ENCODE measurements at places on chromosomes 2 and 18.

GRCh38 chr18:58101291-58101794 is 57.3 kb downstream of the NEDD4L start:
- DNase-seq: no peak

DNA sequence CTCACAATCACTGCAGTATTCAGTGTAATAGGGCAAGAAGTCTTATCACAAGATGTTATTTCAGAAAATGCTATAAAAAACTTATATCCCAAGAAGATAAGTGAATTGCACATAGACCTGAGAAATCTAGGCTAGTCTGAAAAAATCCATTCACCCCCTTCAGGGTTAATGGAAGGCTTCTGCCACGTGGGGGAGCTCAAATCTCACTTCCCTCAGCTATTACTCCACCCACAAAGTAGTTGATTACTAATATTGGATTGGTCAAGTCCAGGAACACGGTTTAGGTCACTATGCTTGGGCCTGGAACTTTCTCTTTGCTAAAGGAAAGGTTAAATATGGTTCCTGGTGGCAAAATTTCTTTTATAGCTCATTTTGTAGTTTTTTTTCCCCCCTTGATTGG is 51.2 kb upstream of the ADAM23 start:
- DNase-seq: no peak

- DNase-seq: no peak
Observed at GRCh38 chr2:128234613-128235012, 84.1 kb downstream of the HS6ST1 start.

DNA sequence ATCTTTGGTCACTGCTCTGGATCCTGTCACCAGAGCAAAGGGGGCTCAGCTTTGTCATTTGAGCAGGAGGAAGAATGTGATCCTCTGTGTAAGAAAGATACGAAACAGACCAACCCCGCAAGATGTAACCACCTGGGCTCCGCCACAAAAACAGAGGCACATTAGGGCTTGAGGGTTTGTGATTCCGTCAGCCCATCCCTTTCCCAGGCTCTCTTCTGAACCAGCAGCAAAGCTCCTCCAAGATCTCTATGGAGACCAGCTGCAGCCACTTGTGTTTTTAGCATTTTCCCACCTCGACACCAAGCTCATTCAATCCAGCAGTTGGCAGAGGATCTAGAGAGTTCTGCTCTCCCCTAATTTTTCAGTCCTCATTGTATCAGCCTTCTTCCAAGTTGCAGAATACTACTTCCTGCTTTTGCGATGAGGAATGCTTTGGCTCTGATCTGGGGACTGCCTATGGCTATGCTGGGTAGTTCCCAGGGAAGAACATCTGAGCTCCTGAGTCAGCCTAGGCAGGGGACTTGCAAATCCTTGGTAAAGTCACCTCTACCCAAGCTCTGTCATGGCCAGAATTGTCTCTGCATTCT is 139.6 kb upstream of the RAB12 start:
- DNase-seq: no peak

GRCh38 chr2:64950226-64951160 is 38.7 kb upstream of the SLC1A4 start:
- no peak for DNase-seq

- no peak for DNase-seq
Observed at GRCh38 chr2:157722580-157723234, 94.0 kb upstream of the ACVR1C start.

- no peak for DNase-seq
Observed at GRCh38 chr18:53701697-53702096, 522.8 kb downstream of the MBD2 start.

- no peak for DNase-seq
Observed at GRCh38 chr18:36058674-36059073, 8.7 kb downstream of the RPRD1A start.

DNA sequence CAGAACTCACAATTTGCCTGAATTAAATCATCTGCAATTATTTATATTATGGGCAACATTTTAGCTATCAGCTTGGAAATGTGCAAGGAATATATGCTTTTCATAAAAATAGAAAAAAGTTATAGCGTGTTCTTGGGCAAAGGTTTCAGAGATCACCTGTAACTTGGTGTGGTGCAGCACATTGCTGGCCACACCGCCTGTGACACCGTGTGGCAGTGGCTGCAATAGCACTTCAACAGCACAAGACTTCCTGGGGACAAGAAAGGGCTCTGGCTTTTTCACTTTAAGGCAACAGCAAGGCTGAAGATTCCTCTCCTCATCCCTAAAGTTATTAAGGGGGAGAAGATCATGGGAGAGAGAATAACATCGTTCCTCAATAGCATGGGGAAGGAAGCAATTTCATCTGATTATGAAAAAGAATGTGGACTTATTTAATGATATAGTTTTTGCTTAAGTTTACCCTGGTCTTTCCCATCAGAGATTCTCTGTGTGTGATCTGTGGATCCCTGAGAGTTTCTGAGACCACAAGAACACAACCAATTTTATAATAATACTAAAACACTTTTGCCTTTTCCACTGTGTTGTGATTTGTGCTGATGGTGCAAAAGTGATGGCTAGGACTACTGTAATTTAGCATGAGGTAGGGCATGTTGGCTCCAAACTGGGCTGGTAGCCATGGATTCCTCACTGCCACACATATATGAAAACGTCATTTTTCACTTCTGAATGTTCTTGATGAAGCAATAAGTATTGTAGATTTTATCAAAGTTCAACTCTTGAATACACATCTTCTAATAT is 15.0 kb upstream of the SERPINB3 start:
- no peak for DNase-seq

- no peak for DNase-seq
Observed at GRCh38 chr2:33482518-33482917, 6.1 kb downstream of the RASGRP3 start.

DNA sequence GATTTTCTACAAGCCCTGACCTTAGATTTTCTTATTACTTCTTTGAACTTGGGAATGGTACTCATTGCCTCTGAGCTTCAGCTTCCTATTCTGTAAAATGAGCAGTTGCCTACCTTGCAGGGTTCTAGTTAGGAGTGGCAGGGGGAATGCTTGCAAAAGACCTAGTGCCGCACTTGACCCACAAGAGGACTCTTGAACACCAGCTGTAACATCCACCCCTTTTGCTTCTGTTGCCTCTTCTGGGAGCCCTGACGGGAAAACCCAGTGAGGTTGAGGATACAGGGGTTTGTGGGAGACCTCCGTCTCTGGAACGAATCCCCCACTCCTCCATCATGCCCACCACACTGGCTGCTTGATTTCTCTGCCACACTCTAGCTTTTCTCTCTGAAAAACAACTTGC is 27.1 kb upstream of the LBH start:
- no peak for DNase-seq

DNA sequence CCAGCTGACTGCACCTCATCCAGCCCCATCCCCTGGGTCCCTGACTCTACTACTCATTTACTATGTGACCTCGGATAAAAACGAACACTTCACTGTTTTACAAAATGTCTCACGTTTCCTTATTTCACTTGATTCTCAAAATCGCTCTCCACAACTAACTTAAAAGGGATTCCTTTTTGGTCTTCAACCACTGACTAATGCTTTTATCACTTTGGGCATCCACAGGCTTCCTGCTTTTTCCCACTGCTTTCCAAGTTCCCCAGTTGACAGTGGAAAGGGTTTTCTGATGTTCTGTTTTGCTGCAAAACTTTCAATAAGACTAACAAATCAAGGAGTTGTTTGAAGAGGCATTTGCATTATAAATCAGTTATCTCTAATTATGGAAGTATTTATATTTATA is 24.1 kb downstream of the EIF2AK3 start:
- DNase-seq: no peak

- no peak for DNase-seq
Observed at GRCh38 chr2:177816766-177817165, 255.8 kb downstream of the PDE11A start.

- no peak for DNase-seq
Observed at GRCh38 chr18:34651586-34652369, 58.3 kb upstream of the DTNA start.

- no peak for DNase-seq
Observed at GRCh38 chr2:136057802-136058140, 60.2 kb downstream of the CXCR4 start.

GRCh38 chr18:48031641-48032040 is 101.2 kb upstream of the SMAD2 start:
- no peak for DNase-seq

GRCh38 chr18:41504316-41504715 is 450.7 kb upstream of the PIK3C3 start:
- DNase-seq: no peak

GRCh38 chr2:68747900-68748299 is 13.3 kb downstream of the ARHGAP25 start:
- DNase-seq: no peak

GRCh38 chr18:11064106-11064505 is 85.3 kb downstream of the PIEZO2 start:
- DNase-seq: no peak

DNA sequence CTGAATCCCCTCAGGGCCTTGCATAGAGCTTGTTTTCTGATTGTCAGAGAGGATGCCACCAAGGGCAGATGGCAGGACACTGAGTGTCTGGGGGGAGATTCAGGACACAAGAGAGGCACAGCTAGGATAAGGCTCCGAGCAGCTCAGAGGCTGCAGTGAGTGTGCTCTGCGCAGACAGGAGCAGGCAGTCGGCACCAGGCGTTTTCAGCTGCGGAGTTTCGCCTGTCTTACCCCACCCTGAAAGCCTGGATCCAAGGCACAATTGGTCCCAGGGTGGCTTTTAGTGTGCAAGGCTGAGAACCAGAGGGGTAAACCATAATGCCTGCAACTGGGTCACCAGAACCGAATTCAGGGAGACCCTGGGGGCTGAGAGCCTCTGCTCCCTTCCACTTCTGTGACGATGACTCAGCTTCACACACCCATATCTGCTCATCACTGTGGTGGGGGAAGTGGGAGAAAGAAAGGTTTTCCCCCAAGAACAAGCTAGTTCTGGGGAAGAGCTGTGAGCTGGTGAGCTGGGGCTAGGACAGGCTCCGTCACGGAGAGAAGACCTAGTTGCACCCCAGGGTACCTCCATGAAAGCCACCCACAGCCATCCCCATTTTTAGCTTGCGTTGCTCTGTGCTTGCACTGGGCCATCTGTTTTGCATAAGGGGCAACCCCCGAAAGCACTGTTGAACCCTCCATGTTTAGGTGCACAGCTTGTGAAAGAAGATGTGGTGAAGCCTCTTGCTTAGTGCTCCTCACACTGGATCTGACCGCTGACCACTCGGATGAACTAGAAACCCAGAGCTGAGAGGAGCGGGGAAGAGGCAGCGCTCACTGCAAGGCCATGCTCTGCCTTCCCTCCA is 173.7 kb downstream of the CELF4 start:
- no peak for DNase-seq

DNA sequence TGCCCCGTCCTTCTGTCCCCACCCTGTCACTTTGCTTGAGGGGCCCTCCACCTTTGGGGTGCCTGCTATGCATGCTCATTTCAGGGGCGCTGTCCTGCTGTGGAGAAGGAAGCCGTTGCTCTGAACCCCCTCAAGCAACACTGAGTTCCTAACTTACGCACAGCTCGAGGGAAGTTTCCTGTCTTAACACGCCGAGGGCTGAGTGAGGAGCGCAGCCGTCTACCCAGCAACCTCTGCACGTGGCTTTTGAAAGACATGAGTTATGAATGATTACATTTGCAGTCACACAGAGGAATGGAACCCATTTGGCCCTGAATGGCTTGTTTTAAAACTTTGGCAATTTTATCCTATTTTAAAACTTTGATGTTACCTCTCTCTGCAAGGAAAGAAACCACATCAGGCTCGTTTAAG is 14.0 kb downstream of the RAMP1 start:
- DNase-seq: no peak

DNA sequence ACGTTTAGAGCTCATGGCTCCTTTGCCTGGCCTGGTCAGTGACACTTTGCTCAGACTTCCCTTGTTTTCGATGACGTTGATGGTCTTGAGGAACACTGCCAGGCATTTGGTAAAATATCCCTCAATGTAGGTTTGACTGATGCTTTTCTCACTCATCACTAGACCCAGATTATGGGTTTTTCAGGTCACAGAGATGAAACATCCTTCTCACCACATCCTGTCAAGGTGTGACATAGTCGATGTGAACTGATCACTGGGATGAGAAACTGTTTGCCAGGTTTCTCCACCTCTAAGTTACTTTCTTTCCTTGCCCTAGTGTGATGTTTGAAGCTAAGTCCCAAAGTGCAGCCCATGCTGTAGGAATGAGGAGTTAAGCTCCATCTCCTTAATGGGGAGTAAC is 81.5 kb downstream of the AFF3 start:
- no peak for DNase-seq

DNA sequence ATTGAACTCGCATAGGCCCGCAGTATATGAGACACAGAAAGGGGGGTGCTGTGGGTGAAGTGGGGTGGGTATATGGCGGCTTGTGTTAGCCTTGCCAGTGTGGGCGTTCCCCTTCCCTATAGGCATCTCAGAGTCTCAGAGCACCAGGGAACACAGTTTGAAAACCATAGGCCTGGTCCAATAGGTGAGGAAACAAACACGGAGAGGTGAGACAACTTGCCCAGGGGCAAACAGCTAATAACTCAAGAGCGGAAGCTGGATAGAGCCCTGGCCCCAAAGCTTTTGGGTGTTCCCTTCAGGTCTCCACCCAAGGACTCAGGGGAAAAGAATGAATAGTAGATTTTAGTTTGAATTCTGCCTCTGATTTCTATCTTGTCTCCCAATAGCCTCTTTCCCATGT is 7.9 kb downstream of the LIPG start:
- no peak for DNase-seq
